ENCODE measurements at places on chromosomes 6 and 20.

- DNase-seq: no peak
These were observed 74.3 kb downstream of the ARID1B start for GRCh38 chr6:156851454-156851921.

- no peak for DNase-seq
These were observed 17.6 kb upstream of the CTAGE9 start for GRCh38 chr6:131728296-131728939.

DNA sequence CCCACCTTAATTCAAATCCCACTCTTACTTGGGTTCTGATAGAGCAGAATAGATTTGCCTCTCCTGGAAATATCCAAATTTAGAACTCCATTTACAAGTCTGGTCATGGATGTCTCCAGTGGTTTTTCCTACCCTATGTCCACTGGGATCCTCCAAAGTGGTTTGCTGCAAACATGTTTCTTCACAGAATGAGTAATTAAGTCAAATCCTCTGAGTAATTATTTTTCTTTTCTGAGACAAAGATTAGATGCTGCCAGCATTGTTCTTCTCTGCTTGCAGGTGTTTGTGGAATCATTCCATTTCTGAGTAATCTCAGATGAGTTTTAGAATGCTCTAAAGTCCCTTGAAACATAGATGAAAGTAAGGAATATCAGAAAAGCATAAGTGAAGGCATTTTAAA, 21.9 kb downstream of the DTD1 start:
- DNase-seq: no peak

GRCh38 chr6:126051791-126052190, 65.5 kb downstream of the TRMT11 start:
- DNase-seq: no peak

DNA sequence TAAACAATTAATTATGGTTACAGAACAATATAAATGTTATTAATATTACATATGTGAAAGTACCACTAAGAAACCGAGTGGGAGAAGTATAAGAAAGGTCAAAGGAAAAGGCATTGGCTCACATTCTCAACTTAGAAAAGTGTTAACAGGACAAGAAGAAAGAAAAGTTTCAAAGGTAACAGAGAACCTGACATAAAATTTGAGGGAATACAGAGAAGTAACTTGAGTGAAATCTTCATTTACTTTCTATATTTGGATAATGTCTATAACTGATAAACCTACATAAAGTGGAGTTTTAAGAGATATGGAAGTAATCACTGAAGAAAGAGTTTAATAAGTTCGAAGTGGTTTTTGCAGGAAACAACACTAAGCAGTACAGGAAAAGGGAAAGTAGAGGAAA, 30.1 kb downstream of the REPS1 start:
- DNase-seq: no peak

GRCh38 chr6:144675231-144675861, 390.2 kb downstream of the UTRN start:
- no peak for DNase-seq

- DNase-seq: no peak
These were observed 4.5 kb upstream of the SERINC1 start for GRCh38 chr6:122476131-122476530.

DNA sequence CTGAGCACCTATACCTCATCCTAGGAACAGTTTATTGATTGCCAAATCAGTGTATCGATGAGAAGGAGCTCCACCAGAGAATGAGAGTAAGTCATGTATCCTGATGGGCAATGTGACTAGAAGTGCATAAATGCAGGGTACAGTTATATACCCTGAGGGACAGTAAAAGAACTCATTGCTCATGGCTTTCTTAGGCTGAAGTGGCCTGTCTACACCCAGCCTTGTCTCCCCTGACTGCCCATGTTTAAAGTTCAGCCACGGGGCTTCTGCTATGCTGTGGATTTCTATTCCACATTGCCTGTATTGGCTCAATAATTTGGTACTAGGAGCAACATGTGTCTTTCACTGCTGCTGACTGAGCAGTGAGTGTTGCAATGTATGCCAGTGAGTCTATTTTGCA, 400.4 kb upstream of the IMPG1 start:
- no peak for DNase-seq

- DNase-seq: no peak
These were observed 15.4 kb upstream of the PAQR8 start for GRCh38 chr6:52346503-52346902.

- DNase-seq: no peak
These were observed 22.9 kb downstream of the HTR1B start for GRCh38 chr6:77440206-77440976.

DNA sequence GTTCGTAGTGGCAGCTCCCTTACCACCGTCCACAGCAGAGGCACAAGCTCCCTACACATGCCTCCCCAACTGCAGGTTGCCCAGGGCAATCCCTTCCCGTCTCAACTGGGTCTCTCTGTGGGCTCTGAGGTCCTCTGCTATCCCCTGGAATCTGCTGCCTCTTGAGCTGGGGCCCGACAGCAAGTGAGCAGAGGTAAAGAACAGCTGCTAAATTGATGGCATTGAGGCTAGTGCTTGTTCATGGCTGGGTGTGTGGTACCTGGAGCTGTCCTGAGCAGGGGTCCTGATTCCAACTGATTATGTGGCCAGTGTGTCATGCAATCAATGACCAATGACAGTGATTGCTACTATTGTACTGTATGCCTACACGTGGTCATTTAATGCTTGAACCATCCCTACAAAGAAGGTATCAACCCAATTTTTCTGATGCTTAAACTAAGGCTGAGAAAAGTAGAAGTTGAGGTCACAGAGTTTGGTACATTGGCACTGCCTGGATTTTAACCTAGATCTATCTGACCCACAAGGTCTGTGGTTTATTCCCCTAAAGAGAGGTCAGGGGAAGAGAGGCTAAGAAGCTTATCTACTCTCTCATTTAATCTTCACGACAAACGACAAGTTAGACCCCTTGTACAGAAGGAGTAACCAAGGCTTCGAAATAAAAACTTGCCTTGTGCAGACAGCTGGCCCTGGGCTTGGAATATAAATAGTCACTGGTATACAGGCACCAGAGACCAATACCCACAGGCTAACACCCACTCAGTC, 41.1 kb downstream of the HNF4A start:
- DNase-seq: no peak

DNA sequence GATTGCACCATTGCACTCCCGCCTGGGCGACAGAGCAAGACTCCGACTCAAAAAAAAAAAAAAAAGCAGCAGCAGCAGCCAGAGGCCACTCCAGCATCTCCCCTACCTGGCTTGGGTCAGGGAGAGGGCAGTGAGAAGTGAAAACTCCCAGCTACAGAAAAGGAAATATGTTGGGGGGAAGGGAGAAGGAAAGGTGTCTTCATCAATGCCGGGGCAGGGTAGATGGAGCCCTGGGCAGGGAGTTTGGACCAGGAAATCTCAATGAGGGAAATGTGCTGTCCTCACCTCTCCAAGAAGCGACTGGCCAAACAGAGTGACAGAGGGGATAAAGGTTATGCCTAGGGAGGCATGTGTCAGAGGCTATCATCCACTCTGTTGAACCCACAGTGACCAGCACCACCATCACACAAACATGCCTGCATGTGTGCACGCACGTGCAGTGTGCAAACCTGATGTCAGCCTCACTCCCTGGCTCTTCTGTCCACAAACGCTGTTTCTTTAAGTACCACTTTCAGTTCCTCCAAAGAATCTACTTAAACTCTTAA, 887 bp upstream of the AIF1 start:
- no peak for DNase-seq

GRCh38 chr20:653110-653589, at the start of gene SRXN1:
SRXN1 (minus strand) TSS chr20:653200; CDS start chr20:653185, 15 bp downstream.
- peak; percentile 81 for DNase-seq

- no peak for DNase-seq
These were observed 32.7 kb upstream of the GSTA3 start for GRCh38 chr6:52942221-52942620.
